ENCODE measurements at places on chromosomes 12 and 14.

GRCh38 chr14:36300337-36300736 is 20.1 kb downstream of the MBIP start:
- no peak for DNase-seq

DNA sequence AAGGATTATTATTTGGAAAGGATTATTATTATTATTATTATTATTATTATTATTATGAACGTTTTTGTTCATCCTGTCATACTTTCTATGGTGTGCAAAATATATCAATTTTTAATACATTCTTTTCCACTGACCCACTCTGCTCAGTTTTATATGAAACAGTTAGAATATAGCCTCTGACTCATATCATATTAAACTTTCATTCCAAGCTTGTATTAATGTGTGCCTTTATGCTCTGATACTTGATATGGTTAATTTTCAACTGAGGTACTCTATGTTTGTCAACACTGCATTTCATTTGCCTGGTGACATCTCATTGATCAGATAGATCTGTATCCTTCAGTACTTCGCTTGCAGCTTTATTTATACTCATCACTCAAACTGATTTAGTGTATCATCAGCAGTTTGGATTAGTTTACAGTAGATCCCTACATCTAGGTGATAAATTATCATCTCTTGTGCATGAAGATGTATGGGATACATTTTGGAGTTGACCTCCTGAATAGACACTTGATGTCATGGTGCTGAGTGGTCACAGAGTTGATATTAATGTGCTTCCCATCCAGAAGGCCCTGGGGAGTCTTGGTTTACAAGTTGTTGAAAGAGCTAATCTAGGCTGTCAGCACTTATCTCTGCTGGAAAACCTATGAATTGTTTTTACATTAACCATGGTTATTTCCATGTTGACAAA is 271.8 kb downstream of the TRHDE start:
- DNase-seq: no peak

DNA sequence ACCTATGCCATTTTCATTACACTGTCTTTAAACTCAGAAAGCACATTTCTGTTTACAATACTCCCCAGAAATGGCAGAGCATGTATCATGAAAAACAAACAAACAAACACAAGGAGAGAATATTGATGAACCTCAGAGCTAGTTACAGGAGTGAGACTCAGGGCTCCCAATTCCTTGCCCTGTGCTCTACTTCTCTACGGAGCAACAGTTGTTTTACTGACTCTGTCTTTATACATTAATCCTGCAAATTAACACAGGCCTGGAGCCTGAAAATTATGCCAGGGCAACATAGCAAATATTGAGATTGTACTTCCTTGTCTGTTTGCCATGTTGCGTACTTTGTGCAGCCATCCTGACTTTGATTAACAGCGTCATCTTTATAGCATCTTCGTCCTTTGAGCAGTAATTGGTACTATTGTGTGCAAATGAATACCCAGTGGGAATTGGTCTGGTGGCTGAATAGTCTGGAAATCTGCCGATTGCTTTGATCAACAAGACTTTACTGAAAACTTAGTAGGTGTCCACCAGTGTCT is 15.2 kb upstream of the AKAP6 start:
- DNase-seq: no peak

GRCh38 chr12:104064842-104065427 is 604 bp downstream of the HCFC2 start:
- no peak for DNase-seq

GRCh38 chr14:100761481-100761880 is 34.8 kb downstream of the DLK1 start:
- no peak for DNase-seq

GRCh38 chr14:22565391-22565945 is 23.6 kb downstream of the DAD1 start:
- DNase-seq: no peak
